ENCODE measurements at places on chromosomes 11 and 22. TPM values are rescaled to one million over a fixed set of nuclear protein-coding genes. Genes with fewer than 3 reads are reported as not detected.

- DNase-seq = no peak
These were observed 88.6 kb upstream of the CRYBB3 start for GRCh38 chr22:25110846-25111578.

DNA sequence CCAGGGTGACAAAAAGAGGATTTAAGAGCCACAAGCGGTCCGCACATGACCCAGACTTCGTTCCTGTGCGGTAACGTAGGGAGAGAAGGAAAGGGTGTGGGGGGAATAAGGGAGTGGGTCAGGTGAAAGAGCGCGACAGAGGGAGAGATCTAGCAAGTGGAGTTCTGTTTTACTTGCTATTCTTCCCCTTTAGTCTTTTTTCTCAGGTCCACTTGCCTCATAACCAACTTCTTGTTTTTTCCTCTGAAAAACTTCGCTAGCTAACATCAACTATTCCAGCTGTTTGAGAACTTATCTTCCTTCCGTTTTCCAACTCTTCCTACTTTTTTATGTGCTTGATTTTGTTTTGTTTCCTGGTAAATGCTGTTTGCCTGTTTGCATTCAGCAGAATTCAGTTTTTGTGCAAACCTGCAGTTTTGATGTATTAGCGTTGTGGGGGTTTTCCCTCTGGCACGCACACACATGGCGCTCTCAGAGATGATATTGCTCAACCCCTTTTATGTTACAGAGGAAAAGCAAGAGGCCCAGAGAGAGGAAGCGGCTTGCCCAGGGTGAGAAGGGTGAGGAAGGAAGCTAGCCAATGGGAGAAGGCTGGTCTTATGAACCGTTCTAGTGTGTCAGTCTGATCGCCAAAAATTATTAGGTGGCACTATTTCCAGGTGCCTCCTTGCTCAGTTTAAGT, 592 bp upstream of the CTSC start:
- peak; percentile 81 for DNase-seq

- DNase-seq = no peak
These were observed 277.3 kb upstream of the FAT3 start for GRCh38 chr11:91947215-91947820.

GRCh38 chr11:9802291-9802861, 138.5 kb downstream of the SWAP70 start:
- DNase-seq = no peak

GRCh38 chr11:45237711-45238315, 48.3 kb downstream of the SYT13 start:
- no peak for DNase-seq

- no peak for DNase-seq
These were observed 63.5 kb upstream of the FDX1 start for GRCh38 chr11:110366291-110366690.

BSX gene
- total RNA-seq = not detected

ANKK1 gene
- 0.16 TPM for total RNA-seq

DNA sequence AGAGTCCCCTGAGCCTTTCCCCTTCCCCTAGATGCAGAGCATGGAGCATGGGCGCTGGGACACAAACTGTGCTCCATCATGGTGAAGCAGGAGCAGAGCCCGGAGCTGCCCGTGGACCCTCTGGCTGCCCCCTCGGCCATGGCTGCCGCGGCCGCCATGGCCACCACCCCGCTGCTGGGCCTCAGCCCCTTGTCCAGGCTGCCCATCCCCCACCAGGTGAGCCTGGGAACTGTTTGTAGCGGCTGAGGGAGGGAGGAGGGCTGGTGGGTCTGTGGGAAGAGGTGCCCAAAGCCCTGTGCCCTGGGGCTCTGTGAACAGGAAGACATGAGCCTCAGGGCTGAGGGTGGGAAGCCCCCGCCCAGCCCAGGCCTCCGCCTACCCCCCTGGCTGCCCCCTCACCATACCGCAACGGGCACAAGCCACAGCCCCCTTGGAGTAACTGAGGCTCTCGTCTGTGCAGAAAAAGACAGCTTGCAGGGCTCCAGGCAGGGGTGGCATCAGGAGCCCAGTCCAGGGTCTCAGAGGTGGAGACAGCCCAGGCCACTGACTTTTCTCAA, 30.4 kb downstream of the CREB3L1 start:
- no peak for DNase-seq

GRCh38 chr22:44369293-44369661, 56.5 kb upstream of the SHISAL1 start:
- no peak for DNase-seq

SLC37A4 gene
- total RNA-seq = 3.9 TPM

DNA sequence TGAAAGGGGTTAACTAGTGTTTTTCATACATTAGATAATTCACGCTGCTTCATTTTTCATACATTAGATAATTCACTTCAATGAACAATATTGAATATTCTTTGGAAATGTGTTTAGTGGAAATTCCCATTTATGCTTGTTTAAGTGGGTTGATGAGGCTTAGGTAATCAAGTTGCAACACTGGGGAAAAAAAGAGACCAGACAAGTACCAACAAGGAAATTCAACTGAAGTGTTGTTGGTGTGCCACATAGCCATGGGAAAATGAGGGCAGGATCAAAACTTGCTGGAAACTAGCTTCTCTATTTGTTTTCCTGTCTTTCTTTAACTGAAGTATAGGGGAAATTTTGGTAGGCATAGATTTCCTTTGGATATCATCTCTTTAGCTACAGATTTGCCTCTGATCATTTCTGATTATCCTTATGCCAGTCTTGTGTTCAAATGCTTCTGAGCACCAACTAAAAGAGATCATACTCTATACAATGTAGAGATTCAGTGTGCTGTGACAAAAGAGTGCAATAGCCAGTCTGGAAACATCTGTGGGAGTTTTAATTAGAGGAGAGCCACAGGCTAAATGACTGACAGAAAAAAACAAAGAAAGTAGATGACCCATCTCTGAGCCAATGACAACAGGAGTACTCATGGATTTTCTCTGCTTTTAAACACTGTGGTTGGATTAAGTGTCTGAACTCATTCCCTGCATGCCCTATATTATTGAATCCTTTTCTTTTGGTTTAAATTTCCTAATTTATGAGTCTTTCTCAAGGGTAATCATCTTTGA, 67.6 kb upstream of the CTSC start:
- no peak for DNase-seq

DNA sequence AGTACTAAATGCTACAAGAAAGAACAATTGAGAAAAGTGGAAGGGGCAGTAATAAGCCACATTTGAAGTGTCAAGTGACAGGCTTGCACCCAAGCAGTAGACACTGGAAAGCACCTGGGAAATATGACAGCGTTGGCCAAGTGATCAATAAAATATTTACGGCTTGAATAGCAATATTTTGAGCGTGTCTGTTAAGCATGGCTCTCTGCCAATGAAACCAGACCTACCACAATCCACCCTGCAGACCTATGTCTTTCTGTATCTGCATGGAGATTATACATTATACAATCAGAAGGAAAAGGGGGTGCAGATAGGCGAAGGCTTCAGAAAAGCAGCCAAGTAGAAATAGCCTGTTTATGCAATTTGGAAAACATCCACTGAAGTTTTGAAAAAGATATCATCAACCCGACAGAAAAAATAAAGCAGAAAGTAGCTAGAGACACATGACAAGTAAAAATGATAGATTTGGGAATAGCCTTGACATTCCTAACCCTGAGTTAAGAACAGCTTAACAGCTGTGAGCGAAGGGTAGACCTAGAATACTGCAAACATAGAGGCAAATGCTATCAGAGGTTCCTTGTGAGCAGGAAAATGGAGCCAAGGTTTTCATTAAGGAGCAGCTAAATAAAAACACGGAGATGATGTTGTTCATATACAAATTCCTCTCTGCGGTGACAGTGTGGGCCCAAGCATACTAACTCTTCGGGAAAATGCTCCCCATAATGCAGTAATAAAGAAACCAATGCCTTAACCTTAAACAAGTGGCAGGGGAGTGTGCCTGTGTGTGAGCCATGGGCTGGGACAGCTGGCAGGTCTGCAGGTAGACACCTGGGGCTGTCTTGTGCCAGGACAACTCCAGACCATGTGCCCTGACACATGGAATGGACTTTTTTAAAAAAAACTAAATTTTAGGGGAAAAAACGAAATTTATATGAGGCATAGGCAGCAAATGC, 71.3 kb downstream of the ETS1 start:
- DNase-seq = no peak

All from cardiac septum (tissue), 1 donor.